ENCODE measurements at places on chromosomes 1 and 21.

- DNase-seq = no peak
Observed at GRCh38 chr1:114117654-114118053, 36.0 kb downstream of the SYT6 start.

DNA sequence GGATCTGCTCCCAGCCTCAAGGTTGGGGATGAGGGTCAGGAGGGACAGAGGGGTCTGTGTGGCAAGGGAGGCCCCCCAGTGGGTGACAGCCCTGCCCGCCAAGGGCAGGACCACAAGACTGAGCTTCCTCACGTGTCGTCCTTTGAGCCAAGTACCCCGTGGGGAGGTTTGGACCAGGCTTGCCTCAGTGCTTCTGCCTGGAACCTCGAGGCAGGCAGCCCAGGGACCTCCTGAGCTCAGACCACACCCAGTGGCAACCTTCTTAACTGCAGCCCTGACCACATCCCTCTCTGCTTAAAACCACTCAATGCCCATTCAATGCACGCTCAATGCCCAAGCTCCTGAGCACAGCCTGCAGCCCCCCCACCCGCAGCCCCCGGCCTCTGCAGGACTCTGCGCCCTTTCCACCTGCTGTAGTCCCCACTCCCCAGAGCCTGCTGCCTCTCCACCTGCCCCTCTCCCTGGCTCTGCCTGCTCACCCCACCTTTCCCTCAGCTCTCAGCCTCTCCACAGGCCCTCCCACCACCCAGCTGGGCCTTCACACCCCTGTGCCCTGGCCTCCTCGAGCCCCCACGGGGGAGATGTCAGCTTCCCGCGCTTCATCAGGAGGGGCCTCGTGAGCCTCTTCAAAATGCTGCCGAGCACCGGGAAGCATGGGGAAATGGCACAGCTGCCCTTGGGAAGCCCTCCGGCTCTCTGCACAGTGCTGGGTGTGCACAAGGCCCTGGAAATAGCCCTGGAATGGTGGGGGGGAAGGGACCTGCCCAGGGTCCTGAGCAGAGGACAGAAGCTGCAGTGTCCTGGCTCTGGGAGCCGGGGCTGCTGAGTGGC is 129.3 kb upstream of the VAMP3 start:
- DNase-seq = no peak

DNA sequence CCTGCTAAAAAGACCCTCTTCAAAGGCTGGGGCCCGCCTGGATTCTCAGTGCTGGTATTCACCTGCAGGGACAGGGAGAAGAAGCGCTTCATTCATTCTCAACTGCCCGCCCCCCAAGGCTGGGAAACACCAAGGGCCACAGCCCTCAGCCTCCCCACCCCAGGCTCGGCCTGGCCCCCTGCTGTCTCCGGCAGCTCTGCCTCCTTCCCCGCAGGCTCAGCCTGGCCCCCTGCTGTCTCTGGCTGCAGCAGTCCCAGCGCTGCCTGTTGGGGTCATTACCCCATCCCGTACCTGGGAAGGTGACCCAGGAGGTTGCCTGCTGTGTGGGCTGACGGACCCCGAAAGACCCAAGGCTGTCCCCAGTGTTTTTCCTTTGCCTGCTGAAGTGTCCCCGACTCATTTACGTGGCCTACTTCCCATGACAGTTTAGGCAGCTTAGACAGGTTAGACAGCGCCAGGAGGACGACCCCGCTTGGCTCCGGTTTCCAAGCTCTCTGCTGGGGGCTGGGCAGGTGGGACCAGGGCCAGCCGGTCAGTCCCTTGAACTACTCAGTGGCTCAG is 22.9 kb upstream of the CLSTN1 start:
- peak; percentile 23 for DNase-seq

- DNase-seq = no peak
Observed at GRCh38 chr1:178672434-178672833, 52.6 kb upstream of the RALGPS2 start.

- DNase-seq = no peak
Observed at GRCh38 chr1:231512147-231512698, 16.2 kb upstream of the TSNAX start.

- DNase-seq = no peak
Observed at GRCh38 chr1:196407358-196408051, 200.7 kb downstream of the KCNT2 start.

GRCh38 chr1:107140703-107141490 is at the start of gene NTNG1:
NTNG1 (plus strand) TSS chr1:107141039.
- DNase-seq = no peak

Data from NCI-H2029 (cell line).